ENCODE measurements at places on chromosomes 5 and 9.
A peak's percentile ranks its signal among the peaks of the same experiment; 100 is the strongest.

DNA sequence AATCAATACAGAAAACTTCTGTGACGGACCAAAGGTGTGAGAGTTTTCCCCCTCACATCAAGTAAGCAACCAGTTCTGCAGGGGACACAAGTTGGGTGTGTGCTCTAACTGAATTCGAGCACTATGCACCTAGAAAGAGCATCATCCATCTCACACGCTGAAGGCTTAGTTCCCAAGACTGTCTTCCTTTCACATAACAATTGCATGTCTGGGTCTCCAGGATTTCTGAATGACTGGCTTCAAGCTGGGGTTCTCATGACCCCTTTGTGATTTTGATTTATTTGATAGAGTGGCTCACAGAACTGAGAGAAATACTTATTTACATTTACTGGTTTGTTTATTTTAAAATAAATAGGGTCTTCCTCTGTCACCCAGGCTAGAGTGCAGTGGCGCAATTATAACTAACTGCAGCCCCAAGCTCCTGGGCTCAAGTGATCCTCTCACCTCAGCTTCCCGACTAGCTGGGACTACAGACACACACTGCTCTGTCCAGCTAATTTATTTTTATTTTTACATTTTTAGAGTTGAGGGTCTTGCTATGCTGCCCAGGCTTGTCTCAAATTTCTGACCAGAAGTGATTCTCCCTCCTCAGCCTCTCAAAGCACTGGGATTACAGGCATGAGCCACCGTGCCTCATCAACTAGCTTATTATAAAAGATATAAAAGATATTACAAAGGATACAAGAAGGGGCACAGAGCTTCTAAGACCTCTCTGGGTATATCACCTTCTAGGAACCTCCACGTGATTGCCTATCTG, 316.7 kb upstream of the CDH12 start:
- DNase-seq = no peak

GRCh38 chr5:41629897-41630296, 119.5 kb upstream of the PLCXD3 start:
- no peak for DNase-seq

GRCh38 chr9:136803551-136804508, 3.9 kb upstream of the RABL6 start:
- DNase-seq = no peak

GRCh38 chr5:42036379-42036778, 111.3 kb downstream of the FBXO4 start:
- no peak for DNase-seq

GRCh38 chr5:149037817-149038216, 25.0 kb downstream of the SH3TC2 start:
- DNase-seq = no peak

GRCh38 chr5:112472614-112473013, 53.5 kb upstream of the EPB41L4A start:
- DNase-seq = no peak

DNA sequence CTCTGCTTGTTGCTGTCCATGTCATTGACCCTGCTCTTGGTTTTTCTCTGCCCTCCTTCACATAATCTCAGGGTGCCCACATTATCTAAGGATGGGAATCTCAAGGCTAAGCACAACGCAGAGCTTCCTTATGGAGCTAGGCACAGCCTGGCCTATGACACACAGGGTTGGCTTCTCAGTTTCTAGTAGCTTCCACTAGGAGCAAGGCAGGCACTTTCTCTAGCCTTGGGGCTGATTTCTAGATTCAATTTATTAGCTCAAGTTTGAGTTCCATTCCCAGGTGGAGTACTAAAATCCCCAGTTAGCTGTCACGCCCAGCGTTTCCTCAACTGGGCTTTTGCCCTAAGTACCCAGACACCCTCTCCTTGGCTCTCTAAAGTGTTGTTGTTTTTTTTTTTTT, 12.4 kb downstream of the IL4 start:
- DNase-seq = no peak

- DNase-seq = no peak
Observed at GRCh38 chr9:86723346-86723745, 224.0 kb downstream of the GAS1 start.

DNA sequence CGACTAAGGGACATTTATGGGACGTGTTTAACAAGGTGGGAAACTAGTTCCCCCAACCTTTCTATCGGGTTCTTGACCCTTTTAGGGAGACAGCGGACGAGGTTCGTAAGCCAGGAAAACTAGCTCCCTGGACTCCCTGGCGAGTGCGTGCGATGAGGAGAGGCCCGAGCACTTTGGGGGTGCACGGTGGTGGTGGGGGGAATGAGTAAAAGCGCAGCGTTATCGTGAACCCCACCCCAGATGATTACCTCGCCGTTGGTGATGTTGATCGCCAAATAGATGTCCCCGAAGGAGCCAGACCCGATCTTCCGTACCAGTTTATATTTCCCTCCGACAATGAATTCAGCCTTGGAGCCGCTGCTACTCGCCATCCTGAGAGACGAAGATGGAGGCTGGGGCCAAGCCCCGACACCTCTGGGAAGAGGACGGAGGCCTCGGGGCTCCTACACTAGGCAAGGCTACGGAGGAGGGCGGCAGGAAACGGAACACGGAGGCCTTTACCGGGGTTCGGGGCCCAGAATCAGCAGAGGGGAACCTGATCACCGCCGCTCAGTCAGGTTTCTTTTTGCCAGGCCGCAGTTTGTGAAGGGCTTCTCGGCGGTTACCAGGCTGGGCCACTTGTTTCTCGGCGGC, 529 bp downstream of the CSNK1A1 start:
- DNase-seq = no peak

DNA sequence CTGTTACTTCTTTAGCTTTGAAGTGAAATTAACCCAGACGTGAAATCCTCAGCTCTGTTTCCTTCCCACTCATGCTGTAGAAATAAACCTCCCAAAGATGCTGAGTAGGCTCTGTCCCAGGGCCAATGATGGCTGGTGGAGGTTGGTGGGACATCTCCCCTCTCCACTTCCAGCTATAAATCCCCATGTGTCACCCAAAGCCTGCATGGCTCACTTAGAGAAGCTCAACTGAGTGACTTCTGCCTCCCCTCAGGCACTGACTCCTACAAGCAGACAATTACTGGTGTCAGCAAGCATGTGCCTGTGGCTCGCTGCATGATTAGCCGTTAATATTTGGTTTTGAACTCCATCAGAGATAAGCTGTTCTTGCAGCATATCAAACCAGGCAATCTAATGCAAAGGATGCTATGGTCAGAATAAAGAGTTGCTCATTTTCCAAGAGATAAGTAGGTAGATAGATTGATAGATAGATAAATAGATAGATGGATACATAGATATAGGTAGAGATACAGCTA, 569.5 kb upstream of the WWC1 start:
- no peak for DNase-seq

DNA sequence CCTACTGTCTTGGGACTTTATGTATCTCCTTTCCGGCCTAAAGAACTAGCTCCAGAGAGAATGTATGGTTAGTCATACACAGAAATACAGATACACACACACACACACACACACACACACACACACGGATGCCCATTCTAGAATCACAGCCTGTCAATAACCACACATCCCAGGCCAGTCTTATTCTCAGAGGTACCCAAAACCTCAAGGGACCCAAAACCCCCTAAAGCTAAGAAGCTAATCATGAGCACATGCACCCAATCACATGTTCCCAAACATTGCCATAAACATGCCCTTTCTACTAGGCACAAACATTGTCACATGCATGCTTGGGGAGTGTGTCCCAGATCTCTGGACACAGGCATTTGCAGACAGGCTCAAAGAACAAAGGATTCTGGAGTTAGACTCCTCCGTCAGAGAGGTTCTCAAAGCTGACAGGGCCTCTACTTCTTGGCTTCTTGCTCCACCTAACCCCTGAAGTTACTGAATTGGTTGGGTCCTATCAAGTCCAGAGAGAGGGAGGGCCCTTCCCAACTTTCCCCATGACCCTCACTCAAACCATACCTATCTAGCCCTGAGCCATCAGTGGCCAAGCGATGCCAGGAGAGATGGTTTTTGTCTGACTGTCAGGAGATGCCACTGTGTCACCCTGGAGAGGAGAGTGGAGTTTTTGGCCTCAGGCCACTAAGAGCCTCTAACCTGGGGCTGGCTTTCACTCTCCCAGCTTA, 78.7 kb downstream of the NRG2 start:
- DNase-seq = no peak

GRCh38 chr5:138139781-138140090, 508 bp upstream of the NME5 start:
- no peak for DNase-seq

GRCh38 chr9:76570826-76571225, 111.8 kb downstream of the GCNT1 start:
- no peak for DNase-seq

DNA sequence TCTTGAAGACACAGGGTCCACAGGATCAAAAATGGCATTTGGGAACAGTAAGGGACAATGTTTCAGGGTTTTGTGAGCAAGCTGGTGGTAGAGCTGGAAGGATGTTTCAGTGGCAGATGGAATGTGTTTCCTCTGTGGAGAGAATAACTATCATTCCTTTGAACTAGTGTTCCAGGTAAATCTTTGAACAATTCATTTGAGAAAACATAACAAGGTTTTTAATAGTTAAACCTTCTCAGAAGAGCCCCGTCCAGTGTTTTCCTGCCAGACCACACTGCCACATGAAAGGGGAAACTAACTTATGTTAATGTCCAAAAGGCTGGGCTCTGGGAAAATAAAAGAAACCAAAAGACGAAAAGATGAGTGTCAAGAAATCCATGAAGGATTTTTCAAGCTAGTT, 207.0 kb upstream of the ZNF462 start:
- no peak for DNase-seq

DNA sequence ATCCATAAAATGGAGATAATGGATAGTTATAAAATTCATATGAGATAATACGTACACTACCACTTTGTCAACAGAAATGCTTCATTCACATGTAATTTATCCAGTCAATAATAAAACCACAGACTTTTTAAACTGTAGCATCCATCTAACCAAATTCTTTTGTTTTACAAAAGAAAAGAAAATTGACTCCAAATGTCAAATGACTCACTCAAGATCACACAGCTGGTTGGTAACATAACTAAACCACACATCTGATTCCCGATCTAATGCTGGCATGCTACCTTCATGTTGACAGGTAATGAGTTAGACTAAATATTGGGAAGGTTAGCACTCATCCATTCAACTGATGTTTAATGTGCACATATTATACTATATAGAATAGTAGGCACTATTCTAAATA, 4.9 kb downstream of the FRMD3 start:
- DNase-seq = no peak

DNA sequence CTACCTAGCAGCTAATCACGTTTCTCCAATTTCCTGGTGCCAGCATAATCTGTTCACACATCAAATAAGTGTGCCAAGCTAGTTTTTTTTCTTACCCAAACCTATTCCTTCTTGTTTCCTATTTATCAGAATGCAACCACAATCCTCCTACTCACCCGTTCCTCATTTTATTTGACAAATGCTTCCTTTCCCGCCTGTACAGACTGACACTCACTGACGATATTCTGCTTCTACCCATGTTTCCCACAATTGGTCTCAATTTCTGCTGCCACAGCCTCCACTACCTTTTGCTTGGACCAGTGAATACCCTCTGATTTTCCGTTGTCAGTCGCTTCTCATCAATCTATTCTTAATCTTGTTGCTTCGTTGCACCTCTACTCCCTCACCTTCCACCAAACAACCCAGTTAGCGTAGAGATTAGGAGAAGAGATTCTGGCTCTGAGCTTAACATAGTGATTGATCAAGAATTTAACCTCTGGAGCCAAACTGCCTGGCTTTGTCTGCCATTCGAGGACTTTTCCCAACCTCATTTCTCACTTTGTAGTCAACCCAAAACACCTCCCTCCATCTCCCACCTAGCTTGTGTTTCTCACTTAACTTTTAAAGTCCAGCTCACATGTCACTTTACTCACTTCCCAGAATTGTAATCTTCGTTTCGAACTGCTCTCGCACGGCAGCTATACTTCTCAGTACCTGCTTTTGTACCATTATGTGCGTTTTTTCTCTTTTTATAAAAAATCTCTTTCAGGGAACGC, 729 bp upstream of the TMEM38B start:
- DNase-seq = peak; percentile 16

GRCh38 chr9:110932863-110933262, 105.4 kb downstream of the LPAR1 start:
- DNase-seq = no peak

- DNase-seq = no peak
Observed at GRCh38 chr9:81499594-81499993, 189.8 kb downstream of the TLE1 start.

GRCh38 chr9:124504530-124505005, 2.6 kb downstream of the NR5A1 start:
- DNase-seq = no peak

DNA sequence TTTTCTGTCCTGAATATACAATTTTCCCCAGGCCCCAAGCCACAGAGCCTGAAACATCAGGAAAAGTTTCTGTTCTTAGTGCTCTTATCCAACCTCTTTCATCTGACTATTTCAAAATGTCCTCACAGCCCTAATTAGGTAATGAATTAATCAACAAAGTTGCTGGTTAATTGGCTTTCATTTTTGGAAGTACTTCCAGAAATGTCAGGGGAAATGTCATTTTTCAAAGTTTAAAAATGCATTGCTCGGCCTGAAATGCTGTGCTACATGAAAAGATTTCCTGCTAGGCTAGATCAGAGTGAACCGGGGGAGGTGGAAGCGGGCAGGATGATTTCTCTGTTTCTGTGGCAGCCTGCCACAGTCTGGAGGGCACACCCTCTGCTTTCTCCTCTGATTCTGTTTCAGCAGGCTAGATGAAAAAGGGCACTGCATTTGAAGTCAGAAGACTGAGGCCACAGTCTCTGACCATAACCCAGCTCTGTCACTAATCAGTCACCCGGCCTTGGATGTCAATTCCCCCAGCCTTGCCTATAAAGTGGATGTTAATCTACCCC, 55.9 kb upstream of the BARX1 start:
- DNase-seq = peak; percentile 27

- no peak for DNase-seq
Observed at GRCh38 chr5:122668552-122668951, 106.3 kb upstream of the SNX2 start.

- DNase-seq = no peak
Observed at GRCh38 chr9:119775410-119775809, 406.2 kb upstream of the BRINP1 start.

DNA sequence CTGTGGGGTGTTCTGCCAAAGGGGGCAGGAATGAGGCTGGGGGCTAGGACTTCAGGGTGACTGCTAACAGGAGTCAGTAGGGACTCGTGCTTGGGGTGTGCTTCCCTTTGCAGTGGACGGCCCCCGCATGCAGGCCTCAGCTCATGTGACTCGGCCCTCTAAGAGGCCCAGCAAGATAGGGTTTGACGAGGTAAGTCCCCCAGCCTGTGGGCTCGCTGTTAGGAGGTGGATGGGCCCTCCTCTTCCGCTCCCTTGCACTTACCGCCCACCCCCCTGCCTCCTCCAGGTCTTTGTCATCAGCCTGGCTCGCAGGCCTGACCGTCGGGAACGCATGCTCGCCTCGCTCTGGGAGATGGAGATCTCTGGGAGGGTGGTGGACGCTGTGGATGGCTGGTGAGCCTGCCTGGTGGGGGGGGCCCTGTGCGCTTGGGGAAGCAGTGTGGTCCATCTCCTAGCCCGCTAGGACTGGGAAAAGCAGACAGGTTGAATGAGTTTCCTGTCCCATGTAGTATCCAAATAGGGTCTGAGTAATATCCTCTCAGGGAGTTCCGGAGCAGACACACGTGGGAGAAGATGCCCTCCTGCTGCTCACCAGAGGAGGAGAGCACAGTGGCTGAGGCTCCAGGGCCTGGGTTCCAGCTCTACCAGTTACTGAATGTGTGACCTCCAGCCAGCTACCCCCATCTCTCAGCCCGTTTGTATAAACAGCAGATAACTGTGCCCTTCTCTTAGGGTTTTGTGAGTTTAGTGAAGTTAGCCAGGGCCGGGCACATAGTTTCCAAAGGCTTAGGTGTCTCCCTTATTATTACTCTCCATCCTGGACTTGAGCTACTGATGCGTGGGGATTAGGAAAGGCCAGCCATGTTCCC, 8.2 kb downstream of the CERCAM start:
- no peak for DNase-seq

Measured in MCF 10A (cell line).